ENCODE measurements at places on chromosomes 4 and X.

DNA sequence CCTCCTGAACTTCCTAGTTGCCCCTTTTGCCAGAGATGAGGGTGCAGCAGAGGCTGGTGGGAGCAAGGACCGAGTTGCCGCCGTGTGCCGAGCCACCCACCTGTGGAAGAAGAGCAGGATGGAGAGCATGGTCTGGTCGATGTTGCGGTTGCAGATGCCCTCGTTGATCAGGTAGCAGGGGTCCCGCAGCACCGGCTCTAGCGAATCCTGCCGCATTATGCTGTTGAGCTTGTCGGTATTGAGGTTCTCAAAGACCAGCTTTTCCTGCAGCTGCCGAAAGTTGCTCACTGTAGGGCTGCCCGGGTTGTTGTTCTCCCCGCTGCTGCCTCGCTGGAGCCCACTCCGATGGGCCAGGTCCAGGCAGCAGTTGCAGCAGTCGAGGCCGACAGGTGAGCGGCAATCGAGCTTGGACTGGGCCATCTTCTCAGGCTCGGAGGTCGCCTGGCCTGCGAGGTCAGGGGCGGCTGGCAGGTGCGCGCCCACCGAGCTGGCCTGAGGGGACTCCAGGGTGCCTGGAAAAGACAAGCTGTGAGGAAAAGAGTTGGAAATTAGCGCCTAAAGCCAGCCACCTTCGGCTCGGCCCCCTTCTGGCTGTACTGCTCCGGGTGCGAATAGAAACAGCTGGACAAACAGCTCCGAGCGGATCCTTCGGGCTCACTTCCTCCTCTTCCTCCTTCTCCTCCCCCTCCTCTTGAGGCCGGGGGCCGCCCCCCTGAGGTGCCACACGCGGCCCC, 420 bp downstream of the TSC22D3 start:
- DNase-seq: no peak

- DNase-seq: no peak
Measured at GRCh38 chr4:182975806-182976205, 58.6 kb upstream of the DCTD start.

GRCh38 chrX:39758791-39759525, 338.8 kb downstream of the BCOR start:
- DNase-seq: no peak

- no peak for DNase-seq
Measured at GRCh38 chr4:40553995-40554394, 75.7 kb downstream of the RBM47 start.

DNA sequence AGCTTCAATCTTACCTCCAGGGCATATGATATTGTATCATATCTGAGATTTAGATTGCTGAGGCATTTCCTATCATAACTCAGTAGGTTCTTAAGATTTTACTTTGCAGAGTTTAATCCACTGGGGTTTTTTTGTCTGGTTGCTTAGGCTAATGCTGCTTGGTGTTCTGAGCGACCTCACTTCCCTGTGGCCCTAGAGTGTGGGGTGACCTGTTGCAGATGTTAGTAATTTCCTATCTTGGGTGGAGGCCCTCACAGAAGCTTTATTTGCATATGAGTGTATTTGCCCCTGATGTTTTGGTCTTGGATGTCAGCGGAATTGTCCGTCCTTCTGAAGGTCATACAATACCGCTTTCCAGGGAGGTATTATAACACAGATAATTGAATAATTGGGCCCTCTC, 137.1 kb downstream of the NDST3 start:
- no peak for DNase-seq

- DNase-seq: no peak
Measured at GRCh38 chrX:105647749-105648148, 174.6 kb upstream of the NRK start.

DNA sequence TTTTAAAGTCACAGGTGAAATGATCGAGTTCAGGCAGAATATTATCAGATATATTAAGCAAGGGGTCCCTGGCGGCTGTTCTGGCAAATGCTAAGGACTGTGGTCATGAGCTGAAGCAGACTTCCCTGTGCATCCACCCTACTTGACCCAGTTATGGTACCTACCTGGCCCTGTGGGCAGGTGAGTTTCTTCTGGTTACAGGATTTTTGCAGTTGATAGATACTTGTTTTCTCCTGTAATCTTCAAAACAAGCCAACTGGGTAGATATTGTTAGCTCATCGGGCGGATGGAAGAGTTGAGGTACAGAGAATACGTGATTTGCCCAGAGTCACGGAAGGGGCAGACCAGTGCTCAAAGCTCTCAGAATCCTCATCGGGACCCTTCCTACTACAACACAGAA, 18.5 kb upstream of the PROM1 start:
- no peak for DNase-seq

DNA sequence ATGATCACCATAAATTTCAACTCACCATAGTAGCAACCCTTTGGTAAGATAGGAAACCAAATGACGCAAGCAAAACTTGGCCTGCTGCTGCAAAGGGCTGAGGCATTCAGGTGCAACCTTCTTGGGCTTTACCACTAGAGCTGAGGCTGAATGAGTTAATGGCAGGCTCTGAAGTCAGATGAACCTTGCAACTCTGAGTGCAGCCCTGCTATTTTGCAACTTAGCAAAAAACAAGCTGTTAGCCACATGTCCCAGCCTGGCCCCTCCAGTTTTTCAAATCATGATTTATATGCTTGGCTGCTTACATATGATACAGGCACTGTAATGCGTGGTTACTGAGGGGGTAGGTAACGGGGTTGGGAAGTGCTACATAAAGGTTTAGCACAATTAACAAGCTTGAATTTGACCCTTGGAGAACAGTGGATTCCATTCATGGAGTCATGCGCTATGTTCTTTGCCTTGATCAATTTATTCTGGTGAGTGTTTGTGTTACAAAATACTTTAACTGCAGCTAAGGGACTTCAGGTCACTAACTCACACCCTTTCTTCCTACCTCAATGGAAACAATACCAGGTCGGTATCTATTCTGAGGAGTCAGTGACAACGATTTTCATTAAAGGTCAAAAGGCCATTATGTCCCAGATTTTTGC, 80.5 kb upstream of the PPARGC1A start:
- no peak for DNase-seq

- no peak for DNase-seq
Measured at GRCh38 chr4:144819591-144819990, 173.6 kb downstream of the HHIP start.

GRCh38 chr4:3715061-3715854, 50.9 kb upstream of the ADRA2C start:
- no peak for DNase-seq

DNA sequence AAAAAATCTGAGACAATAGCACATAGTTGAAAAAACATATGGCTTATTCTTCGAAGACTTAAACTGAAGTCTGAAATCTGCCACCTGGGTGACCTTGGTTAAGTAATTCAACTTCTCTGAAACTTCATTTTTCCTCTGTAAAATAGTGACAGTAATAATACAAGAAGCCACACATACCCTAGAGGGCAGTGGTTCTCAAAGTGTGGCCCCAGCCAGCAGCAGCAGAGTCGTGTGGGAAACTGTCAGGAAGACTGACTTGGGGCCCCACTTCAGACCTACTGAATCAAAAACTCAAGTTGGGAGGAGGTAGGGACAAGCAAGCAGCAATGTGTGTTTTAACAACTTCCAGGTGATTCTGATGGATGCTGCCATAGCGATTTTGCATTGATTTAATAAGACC, 249.9 kb downstream of the HNRNPD start:
- DNase-seq: no peak

- no peak for DNase-seq
Measured at GRCh38 chr4:85496933-85497332, 22.0 kb downstream of the ARHGAP24 start.

- DNase-seq: no peak
Measured at GRCh38 chr4:124631760-124632159, 80.8 kb downstream of the ANKRD50 start.

- no peak for DNase-seq
Measured at GRCh38 chrX:49221868-49222267, 11.3 kb downstream of the CACNA1F start.

DNA sequence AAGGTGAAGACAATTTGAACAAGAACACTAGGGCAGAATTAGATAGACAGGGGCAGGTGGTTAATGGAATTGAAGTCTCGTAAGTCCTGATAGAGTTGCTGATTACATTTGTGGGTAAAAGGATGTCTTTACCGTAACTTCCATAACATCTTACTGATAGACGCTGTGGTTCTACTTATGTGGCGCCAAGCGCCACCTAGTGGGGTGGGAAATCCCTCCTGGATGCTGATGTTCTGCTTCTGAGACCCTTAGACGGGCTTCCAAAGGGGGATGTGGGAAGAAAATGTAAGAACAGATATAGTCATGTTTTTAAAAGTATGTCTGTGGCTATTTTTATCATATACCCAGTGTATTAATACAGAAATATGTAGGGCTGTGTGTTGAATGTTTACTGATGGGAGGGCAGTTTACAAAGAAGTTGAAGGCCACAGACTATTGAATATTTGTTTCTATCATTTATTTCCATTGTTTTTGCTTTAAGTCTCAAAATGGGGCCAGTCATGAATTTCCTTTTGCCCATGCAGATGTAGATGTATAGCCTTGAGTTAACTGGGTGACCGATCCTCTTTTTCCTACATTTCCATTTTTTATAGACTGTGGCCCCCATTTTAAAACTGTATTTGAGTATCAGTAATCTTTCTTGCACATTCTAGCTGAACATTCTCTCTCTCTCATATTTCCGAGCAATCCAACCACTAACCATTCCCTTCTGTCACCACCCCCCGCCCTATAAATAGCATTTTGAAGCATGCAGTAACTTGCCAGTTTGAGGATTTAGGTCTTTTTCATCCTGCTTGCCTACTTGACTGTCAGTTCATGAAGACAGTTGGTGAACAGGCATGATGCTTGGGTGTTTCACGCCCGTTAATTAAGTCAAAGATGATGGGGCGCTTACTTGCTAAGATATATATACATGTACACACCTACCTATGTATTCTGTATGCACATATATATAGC, 12.1 kb upstream of the TLR8 start:
- DNase-seq: peak; percentile 20

DNA sequence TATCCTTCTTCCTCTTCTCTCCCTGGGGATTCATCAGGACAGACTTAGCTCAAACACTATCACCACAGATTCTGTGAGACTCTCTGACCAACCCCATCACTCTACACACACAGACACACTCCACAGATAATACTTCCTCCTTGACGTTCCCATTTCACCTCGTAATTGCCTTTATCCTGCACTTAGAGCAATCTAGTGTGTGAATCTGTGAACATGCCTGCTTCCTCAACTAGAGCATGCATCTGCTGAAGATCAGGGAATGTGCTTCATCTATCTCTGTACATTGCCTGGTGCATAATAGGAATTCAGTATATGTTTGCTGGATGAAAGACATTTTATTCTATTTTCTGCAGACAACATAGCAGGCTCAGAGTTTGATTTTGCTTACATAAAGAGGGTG, 25.1 kb upstream of the HS6ST2 start:
- DNase-seq: no peak

DNA sequence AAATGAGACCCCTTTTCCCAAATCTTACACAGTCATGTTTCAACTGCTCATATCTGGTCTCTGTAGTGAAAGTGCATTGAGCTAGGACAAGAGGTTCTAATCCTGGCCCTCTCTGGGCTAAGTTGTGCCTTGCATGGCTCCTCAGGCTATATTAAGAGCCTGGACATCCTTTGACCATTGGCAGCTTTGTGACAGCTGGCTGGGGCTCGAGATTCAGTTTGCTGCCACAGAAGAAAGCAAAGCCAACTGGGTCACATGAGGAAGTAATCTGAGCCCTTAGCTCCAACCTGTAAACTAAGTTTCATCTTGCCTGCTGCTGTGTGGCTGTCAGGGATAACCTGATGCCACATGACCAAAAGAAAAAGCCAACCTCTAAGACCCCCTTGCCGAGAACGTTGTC, 51.8 kb upstream of the JADE1 start:
- no peak for DNase-seq

- no peak for DNase-seq
Measured at GRCh38 chr4:184421533-184422155, 52.7 kb downstream of the IRF2 start.

DNA sequence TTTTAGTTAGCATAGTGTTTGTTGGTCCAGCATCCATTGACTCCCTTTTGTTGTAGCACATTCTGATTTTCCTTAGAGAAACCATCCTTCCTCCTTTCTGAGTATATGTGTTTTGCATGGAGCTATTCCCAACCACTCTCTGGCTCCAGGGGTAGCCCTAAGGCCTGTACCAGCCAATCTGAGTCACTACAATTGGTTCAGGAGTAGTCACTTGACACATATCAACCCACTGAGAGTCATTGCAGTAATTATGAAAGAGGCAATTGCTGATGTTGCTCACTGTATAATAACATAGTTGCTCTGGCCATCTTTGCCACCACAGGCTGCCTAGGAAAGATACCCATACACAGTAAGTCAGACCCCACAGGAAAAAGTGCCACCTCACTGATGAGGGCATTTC, 71.2 kb upstream of the GRID2 start:
- DNase-seq: no peak

- no peak for DNase-seq
Measured at GRCh38 chr4:44351069-44351468, 97.5 kb downstream of the KCTD8 start.

- no peak for DNase-seq
Measured at GRCh38 chr4:173532725-173533511, 2.9 kb upstream of the HAND2 start.

GRCh38 chr4:68599150-68599549, 23.0 kb upstream of the UGT2B17 start:
- no peak for DNase-seq

GRCh38 chr4:32136081-32136787, 1416.1 kb downstream of the PCDH7 start:
- DNase-seq: no peak

GRCh38 chr4:127069675-127070074, 563.1 kb upstream of the INTU start:
- DNase-seq: no peak

GRCh38 chr4:57993944-57994343, 883.8 kb upstream of the IGFBP7 start:
- no peak for DNase-seq

DNA sequence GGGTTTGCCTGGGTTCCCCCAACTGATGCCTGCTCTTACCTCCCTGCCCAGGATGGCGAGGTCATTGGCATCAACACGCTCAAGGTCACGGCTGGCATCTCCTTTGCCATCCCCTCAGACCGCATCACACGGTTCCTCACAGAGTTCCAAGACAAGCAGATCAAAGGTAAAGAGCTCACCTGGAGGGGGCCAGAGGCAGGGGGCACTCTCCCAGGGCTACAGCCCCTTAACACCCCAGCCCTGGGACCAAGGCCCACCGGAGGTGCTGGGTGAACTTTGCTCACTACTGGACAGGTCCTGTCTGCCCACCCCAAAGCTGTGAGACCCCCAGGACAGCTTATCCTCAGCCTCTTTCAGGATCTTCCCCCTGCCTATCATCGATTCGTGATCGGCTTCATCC, 24.5 kb downstream of the HTRA3 start:
- no peak for DNase-seq

GRCh38 chrX:41301438-41301824, 32.5 kb upstream of the DDX3X start:
- no peak for DNase-seq

GRCh38 chr4:52038103-52038912, at the start of gene SGCB:
Gene SGCB, minus strand, starts transcription at chr4:52038299. Its CDS starts 40 bp downstream, at chr4:52038259.
- peak; percentile 50 for DNase-seq

GRCh38 chr4:168293386-168293975, 25.1 kb downstream of the DDX60 start:
- DNase-seq: no peak

- no peak for DNase-seq
Measured at GRCh38 chr4:157701695-157701994, 471.2 kb downstream of the GASK1B start.
